ENCODE measurements at places on chromosomes 11 and 22. TPM values are rescaled to one million over a fixed set of nuclear protein-coding genes. Genes with fewer than 3 reads are reported as not detected.

NOX4 gene
- not detected for total RNA-seq

MYO7A gene
- total RNA-seq, result 1.3 TPM

OR52E8 gene
- total RNA-seq, result not detected

MIOX gene
- 0.23 TPM for total RNA-seq

DNA sequence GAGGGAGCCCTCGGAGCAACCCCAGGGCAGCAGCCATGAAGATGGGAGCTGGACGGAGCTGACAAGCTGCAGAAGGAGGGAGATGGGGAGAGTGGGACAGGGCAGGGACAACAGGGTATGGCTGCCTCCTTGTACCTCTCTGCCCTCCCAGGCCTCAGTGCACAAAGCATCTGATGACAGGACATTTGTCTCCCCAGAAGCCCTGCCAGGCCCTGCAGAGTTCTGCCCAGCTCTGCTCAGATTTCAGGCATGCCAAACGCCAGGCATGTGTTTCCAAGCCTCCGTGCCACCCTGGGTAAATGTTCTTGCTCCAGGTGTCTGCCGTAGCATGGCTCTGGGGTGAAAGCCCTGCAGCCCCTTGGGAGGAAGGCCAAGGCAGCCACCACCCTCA is 1.1 kb upstream of the IFITM10 start:
- DNase-seq, result no peak

DNA sequence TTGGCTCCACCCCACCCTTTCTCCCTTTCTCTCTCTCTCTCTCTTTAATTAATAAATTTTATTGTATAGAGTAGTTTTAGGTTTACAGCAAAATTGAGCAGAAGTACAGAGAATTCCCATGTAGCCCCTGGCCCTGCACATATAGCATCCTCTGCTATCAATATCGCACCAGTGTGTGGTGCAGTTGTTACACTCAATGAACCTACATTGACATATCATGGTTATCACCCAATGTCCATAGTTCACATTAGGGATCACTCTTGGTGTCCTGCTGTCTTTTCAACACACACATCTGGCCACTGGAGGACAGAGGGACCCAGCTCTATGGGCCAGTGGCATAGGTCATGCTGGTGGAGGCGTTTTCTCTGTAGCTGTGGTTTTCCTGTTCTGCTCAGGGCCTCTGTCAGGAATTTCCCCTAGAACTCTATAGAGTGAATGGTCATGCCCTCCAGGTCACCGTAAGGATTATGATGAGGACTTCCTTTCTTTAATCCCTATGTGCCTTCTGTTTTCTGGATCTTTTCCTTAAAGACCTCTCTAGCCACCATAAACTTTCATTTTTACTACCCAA is 98.2 kb upstream of the NAV2 start:
- DNase-seq, result no peak

DNA sequence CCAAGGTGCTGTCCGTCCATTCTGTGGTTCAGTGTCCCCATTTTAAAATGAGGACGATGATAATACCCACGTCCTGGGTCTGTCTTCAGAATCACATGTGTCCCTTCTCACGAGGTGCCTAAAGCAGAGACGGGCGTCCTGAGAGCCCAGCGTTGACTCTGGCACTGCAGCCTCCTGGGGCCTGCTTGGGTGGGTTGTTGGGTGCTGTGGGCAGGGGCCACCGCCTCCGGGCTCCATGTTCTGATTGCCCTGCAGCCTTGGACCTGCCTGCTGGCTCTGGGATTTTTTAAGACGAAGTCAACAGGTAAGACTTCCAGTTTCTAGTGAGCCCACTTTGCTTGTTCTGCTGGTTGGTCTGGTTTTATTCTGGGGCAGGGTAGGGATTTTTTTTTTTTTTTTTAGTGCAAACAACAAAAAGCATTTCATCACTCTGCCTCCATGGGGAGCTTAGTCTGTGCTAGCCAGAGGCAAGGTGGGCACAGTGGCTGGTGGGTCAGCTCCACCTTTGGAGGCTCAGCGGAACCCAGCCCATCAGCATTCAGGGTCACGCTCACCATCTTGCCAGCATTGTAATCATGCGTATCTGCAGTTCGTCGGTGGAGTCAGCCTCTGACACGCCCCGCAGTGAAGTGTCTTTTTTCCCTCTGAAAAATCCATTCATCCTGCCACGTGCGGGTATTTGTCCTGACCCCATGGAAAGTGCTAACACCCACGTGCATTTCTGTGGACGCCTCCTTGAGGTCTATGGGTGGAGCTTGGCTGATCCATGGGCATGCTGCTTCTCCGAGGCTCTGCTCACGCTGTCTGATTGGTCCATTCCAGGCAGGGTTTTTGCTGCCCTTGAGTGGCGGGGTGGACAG is 28.3 kb downstream of the NADSYN1 start:
- DNase-seq, result no peak

GRCh38 chr22:33811208-33811607 is 109.1 kb downstream of the LARGE1 start:
- DNase-seq, result no peak

DNA sequence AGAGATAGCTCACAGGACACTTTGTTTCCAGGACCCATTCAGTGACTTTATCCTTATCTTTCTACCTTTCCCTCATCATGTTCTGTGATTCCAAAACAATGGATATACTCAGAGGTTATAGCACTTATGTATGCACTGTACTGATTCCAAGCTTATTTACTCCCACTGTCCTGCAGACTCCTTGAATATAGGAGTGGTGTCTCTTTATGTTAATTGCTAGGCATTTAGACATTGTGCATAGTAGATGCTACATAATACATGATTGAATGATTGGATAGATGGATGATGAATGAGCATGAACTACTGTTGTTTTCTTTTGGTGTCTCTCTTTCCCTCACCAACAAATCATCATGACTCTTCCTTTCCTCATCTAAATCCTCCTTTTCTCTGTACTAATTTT is 279.1 kb upstream of the RAG2 start:
- DNase-seq, result no peak

DNA sequence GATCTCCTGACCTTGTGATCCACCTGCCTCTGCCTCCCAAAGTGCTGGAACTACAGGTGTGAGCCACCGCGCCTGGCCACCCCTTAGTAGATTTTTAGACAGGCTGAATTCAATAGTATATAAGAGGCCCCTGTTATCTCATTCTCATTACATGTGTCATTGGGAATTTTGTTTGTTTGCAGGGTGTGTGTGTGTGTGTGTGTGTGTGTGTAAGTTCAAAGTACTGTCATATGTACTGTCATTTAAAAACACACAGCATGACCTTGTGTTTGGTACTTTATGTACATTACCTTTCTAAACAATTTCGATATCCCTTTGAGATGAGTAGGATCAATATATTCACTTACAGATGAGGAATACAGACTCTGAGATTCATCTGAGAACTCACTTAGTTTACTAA is 118.7 kb upstream of the TTC12 start:
- no peak for DNase-seq

MRGPRX4 gene
- total RNA-seq, result not detected

- peak; percentile 1 for DNase-seq
These were observed 269.3 kb upstream of the MPPED2 start for GRCh38 chr11:30855383-30856006.

ZBTB16 gene
- 0.21 TPM for total RNA-seq

DNA sequence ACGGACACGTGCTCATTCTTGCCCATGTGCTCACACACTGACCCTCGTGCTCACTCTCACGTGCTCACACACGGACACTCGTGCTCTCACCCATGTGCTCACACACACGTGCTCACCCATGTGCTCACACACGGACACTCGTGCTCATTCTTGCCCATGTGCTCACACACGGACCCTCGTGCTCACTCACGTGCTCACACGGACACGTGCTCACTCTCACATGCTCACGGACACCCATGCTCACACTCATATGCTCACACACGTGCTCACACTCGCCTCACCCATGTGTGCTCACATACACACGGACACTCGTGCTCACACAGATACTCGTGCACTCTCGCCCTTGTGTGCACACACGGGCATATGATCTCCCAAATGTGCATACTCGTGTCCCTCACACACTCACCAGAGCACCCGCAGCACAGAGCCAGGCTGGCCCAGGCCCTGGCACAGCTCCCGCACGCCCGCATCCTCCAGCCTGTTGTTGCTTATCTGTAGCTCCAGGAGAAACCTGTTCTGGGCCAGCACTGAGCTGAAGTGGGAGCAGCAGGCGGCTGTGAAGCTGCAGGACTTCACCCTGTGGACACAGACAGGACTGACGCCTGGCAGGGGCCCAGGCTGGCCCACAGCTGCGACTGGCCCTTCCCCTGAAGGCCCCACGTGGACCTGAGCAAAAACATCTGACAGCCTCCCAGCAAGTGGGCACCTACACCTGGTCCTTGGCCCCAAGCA is 9.3 kb downstream of the RNH1 start:
- DNase-seq, result no peak

GRCh38 chr11:19368726-19369375 is 128.1 kb upstream of the E2F8 start:
- DNase-seq, result no peak

DNA sequence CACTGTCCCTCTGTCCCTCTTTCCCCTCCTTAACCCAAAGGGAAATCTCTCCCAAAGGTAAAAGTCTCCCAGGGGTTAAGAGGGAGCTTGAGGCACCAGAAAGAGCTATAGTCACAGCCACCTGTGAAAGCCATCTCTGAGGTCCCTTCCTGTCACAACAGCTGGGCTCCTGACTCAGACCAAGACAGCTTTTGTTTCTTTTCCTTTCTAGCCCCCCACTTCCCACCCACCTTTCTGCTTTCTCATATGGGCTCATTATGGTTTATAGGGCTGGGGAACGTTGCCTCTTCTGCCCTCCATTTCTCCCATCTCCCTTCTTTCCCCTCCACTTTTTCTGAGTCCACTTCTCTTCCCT is 19.1 kb downstream of the MIF start:
- no peak for DNase-seq

KRTAP5-7 gene
- total RNA-seq, result not detected

TMEM218 gene
- 26.8 TPM for total RNA-seq

DNA sequence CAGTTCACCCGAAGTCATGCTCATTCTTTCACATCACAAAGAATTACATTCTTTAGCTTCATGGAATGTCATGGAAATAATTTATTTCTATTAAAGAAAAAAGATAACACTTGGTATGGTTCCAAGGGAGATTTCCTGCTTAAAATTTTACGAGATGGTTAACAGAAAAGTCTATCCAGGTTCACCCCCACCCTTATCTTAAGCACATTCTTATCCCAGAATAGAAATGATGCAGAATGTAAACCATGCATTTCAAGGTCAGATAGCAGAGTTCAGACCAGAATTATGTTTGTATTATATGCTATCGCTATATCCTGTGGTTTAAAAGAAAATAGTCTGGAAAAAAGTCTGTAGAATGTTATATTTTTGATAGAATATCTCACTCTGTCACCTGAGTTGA is 58.7 kb downstream of the GAS2 start:
- no peak for DNase-seq

HPX gene
- total RNA-seq, result 1.0 TPM

SHANK2 gene
- 1.7 TPM for total RNA-seq

GRCh38 chr11:34633990-34634693 is 13.2 kb downstream of the EHF start:
- DNase-seq, result no peak

- no peak for DNase-seq
These were observed 268.6 kb upstream of the SESN3 start for GRCh38 chr11:95499516-95500135.

IGF2 gene
- 14.5 TPM for total RNA-seq

- no peak for DNase-seq
These were observed 15.3 kb downstream of the KCNJ5 start for GRCh38 chr11:128906185-128907050.

GRCh38 chr11:17381156-17381555 is 7.3 kb downstream of the KCNJ11 start:
- DNase-seq, result no peak

- no peak for DNase-seq
These were observed 3.8 kb downstream of the SMTN start for GRCh38 chr22:31084811-31085492.

SCGB2A2 gene
- total RNA-seq, result not detected

DNA sequence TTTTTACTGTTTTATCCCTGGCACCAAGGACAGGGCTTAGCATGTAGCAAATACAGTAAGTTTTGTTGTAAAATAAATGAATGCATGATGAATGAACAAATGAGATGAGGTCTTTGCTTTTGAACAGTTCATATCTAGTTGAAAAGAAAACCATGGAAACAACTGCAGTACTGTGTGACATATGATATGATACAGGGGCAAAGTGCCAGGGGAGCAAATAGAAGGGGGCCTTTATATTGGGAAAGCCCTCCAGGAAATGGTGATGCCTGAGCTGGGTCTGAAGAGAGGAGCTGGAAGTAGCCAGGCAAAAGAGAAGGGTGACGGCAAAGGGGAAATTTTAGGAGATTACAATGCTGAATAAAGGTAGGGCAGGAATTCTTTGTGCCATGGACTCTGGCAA is 63.8 kb upstream of the UCP3 start:
- DNase-seq, result no peak

Data from Panc1 (cell line).